ENCODE measurements at places on chromosomes 1 and 21.

- no peak for DNase-seq
These were observed 25.7 kb upstream of the PKN2 start for GRCh38 chr1:88658419-88658818.

GRCh38 chr1:228293816-228294500, 86.1 kb downstream of the OBSCN start:
- no peak for DNase-seq

DNA sequence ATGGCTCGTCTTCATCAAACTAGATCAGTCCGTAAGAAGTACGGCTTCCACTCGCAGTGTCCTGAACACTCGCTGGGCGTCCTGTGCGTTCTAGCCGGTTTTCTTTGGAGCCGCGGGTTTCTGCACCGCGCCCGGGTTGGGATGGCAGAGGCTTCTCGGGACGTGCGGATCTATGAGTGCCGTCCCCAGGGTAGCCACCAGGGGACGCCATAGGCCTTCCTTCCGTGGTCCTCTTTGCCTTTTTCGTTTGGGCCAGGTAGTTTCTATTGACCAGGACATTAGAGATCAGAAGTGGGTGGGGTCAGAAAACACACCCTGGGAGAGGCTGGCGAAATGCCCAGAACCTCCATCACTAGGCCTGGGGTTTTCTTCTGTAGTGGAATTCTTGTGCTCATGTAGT, 273.8 kb downstream of the FAM72C start:
- DNase-seq, result no peak

- DNase-seq, result no peak
These were observed 155.9 kb downstream of the PEX14 start for GRCh38 chr1:10630661-10631120.

GRCh38 chr1:10755970-10756521, 40.4 kb downstream of the CASZ1 start:
- DNase-seq, result no peak

GRCh38 chr1:236007781-236008180, 57.1 kb downstream of the NID1 start:
- no peak for DNase-seq

GRCh38 chr1:55203064-55203463, 12.1 kb downstream of the USP24 start:
- DNase-seq, result no peak

DNA sequence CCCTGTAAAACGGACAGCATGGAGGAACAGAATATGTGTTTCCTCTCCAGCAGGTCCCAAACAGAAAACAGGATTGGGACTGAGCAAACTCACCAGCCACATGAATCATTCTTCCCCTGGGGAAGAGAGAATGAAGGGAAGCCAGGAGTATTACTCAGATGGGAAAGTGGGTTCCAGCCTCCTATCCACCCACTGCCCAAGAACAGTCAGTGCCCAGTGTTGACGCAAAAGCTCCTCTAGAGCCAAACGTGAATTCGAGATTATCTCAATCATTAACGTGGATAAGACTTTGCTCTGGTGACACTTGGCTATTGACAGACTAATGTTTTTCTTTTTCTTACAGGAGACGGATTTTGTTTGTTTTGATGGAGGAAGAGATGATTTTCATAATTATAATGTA, 9.3 kb downstream of the MIA3 start:
- DNase-seq, result no peak

DNA sequence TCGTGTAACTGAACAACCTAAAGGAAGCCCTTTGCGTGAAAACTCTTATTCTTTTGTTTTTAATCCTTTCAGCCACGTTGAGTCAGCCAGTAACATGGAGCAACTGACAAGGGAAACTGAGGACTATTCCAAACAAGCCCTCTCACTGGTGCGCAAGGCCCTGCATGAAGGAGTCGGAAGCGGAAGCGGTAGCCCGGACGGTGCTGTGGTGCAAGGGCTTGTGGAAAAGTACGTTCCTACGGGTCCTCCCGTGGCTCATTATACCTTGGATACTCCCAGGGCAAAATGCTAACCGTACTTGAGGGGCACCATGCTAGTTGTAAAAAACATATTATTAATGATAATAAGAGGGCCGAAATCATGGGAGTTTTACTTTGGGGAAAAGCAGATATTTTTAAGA, 49.4 kb downstream of the LAMC2 start:
- no peak for DNase-seq

DNA sequence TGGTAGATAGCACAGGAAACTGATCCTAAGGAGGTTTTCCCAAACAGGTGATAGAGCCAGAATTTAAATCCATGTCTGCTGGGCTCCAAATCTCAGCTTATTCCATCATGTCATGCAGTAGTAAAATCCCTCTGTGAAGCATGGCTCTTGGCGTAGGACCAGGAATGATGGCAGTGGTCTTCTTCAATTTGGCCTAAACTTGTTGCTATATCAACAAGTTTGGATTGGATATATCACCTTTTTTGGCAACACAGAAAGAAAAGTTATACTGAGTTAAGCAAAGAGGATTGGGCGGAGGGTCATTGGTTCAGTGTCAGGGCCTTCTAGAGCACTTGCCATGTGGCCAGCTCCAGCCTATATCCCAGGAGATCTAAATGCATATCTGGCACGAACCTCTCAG, 52.2 kb downstream of the FGGY start:
- no peak for DNase-seq

DNA sequence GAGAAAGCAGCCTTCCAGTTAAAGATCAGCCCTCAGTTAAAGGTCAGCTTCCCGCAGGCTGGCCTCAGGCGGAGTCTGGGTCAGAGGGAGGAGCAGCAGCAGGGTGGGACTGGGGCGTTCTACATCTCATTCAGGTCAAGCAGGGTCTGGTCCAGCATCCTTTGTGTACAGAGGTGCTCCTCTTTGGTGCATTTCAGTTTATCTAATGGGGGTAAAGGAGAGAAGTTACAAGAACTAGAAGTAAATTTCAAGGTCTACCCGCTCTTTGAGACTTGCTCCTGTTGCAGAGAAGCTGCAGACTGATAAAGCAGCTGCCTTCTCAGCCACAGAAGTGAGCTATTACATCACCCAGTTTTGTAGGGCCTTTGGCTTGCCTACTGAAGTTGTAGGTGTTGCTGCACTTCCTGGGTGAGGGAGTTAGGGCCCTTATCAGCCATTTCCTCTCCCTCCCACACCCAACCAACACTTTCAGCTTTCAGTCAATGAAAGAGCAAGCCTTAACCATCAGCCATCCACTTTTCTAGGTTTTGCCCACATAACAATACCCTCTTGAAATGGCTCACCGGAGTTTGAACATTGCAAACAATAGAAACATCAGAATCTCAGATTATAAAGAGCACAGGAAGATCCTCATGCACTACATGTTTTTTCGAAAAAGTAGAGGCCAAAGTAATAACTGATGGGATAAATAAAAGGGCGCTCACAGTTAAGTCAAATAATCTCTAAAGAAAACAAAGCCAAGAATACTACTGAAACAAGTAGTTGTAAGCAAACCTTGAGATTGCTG, 2.8 kb upstream of the NUP210L start:
- DNase-seq, result peak; percentile 24

DNA sequence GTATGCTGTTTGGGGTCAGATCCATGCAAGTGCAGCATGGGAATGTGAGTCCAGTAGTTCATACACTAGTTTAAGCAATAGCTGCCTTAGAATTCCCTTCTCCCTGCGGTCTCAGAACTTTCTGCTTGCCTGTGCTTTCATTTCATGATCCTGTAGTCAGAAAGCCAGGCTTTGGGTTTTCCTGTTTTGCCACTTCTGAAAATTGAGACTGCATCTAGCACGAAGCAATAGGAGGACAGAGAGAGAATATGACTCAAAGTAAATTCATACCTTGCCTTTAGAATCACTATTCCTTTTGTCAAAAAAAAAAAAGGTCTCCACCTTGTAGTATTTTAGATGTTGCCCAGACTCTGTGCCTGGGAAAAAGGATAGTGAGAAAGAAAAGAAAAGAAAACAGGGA, 161.2 kb upstream of the SNX7 start:
- no peak for DNase-seq

DNA sequence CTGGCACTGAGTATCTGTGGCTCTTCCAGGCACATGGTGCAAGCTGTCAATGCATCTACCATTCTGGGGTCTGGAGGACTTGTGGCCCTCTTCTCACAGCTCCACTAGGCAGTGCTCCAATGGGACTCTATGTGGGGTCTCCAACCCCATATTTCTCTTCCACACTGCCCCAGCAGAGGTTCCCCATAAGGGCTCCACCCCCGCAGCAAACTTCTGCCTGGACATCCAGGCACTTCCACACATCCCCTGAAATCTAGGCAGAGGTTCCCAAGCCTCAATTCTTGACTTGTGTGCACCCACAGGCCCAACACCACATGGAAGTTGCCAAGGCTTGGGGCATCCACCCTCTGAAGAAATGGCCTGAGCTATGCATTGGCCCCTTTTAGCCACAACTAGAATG, 18.8 kb downstream of the ODF2L start:
- DNase-seq, result no peak

GRCh38 chr21:34593954-34594531, 20.9 kb downstream of the RCAN1 start:
- DNase-seq, result no peak

DNA sequence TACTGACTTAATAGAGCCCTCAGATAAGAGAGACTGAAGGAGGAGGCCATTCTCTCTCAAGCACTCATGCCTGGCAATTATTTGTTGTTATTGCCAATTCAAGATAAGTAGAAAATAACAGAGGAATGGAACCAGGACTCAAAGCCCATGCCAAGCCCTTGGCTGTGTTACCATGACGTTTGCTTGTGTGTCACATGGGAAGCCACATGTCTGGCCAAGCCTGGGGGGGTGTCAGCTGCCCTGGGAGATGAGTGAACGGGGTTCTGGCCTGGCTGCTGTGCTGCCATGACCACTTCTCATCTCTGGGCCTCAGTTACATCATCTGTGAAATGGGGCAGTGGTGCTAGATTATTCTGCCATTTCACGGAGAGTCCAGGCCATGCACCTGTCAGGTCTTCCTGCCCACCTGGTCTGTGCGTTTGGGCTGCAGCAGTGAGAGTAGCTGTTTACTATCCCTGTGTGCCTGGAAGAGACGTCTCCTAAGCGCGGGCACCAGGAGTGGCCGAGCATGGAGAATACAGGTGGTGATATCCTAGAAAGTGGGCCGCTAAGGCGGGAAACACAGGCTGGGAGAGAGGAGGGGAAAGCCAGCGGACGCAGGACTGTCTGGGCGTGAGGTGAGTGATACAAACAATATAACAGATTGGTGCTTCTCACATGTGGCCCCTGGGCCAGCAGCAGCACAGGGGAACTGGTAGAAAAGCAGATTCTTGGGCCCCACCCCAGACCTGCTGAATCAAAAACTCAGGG, 67.8 kb downstream of the MAN1C1 start:
- no peak for DNase-seq

DNA sequence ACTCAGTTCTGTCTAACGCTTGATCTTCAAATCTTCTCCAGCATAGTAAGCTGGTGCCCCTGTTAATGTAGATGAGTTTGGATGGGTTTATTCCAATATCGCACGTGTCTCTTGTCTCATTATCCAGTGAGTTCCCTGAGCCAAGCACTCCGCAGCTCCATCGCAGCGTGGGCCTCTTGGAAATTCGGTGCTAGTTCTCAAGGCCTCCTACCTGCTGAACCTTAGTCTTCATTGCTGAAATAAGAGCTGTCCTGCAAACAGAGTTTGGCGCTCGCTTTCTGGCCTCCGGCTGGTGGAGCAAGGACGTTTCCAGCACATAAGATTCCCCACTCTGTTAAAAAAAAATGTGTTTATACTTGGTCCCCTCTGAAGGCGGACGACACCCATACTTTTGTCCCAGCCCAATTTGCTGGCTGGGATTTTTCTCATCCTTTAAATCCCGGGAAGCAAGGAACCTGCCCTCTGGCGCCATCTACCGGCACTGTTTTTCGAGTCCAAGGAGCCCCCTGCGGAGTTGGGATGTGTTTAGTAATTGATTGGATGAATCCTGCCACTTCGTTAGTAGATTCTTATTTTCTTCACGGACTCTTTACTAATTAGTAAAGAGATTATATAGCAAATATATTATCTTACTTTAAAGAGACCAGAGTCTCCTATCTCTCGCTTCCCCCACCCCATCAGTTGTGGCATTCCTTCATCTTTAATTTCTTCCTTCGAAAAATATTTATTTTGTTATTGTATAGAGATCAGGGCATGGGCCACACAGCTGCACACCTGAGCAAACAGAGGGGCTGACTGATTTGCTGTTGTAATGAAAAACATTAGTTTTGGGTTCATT, 14.7 kb downstream of the JUN start:
- no peak for DNase-seq

GRCh38 chr1:203304391-203304918, 864 bp upstream of the BTG2 start:
- DNase-seq, result no peak

DNA sequence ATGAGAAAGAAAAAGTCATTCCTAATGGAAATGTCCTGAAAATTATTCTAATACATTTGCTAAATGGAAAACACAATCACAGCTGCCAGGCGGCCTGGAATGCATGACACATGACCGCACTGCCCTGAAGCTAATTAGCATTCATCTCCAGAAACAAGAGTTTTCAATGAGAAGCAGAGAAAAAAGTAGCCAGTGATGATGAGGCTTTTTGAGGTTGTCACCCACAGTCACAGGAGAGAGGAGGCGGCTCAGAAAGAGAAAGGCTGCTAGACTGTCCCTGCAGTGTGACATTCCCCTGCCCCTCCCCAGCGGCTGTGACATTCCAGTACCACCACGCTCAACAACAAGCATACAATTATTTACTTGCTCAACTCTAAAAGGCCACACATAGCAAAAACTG, 122.9 kb upstream of the KRTAP19-8 start:
- DNase-seq, result no peak

DNA sequence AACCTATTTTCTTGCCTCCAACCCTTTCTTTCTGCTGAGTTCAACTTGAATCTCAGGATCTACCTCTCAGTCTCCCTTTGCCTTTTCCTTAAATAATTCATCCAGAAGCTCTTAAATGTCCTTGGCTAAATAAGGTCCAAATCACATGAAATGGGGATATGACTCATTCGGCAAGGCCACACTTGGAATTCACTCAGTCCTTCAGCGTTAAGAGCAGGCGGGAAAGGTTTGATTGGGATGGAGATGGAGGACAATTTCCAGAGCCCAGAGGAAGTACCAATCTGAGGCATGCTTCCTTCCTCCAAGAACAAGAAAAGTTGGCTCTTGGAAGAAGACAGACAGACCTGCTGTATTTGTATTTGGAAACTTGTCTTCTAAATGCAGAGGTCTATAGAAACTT, 128.5 kb downstream of the PROX1 start:
- DNase-seq, result no peak
